ENCODE measurements at places on chromosomes 7 and 10.

DNA sequence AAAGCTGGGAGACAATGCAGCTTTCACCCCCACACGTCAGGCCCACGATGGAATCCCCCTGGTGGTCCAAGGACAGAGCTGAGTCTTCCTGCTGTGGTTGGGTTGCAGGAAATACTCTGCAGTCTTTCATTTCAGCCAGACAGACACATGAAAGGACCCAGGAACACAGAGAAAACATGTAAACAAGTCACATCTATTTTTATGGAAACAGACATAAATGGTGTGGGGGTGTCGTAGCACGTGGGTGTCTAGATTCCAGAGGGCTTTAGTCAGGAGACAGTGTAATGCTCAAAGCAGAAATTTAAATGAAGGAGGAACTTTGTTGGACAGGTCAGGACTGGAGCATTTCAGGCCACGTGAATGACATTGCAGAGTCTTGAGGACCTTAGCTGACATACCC lies 444.6 kb downstream of the SUGCT start:
- DNase-seq: no peak
- no peaks in the 10 kb centered on the region for H3K4me1 ChIP-seq
- no peak overlapping the region for H3K27ac ChIP-seq
- H3K27me3 ChIP-seq: peaks cover 2% of the 10 kb centered on the region
- no peaks in the 10 kb centered on the region for H3K36me3 ChIP-seq
- H3K4me3 ChIP-seq: no peak overlapping the region

DNA sequence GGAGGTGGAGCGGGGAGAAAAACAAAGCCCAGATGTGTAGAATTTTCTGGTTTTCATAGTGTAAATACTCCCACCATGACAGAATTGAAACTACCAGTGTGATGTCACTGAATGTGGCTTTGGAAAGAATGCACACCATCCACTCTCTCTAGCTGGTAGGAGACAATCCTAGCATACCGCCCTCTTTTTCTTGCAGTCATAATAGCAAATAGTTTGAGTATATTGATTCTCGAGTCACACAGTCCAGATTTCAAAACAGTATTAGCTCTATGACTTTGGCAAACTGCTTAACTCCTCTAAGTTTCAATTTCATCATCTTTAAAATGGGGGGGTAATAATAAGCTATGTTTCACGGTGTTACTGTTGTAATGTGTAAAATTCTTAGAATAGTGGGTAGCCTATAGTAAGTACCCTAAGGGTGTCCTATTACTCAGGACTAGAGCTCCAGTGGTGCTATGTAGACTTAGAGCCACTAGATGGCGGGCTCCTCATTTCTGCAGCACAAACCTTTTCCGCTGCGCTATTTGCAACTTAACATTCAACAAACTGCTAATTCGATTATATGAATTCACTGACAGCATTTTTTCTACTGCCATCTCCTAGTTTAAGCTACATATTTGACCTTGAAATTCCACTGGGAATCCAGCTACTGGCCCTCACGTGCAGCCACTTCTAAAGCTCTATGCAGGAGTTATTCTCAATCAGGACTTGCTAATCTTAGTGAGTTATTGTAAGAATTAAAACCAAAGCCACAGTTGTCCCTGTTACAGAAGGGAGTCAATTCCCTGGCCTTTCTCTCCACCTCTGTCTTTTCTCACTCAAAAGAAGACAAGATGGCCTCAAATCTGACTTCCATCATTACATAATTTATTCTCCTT lies 18.7 kb downstream of the TAS2R40 start:
- DNase-seq: peak; percentile 65
- H3K36me3 ChIP-seq: peaks cover 2% of the 10 kb centered on the region
- peaks cover 54% of the 10 kb centered on the region for H3K4me1 ChIP-seq

DNA sequence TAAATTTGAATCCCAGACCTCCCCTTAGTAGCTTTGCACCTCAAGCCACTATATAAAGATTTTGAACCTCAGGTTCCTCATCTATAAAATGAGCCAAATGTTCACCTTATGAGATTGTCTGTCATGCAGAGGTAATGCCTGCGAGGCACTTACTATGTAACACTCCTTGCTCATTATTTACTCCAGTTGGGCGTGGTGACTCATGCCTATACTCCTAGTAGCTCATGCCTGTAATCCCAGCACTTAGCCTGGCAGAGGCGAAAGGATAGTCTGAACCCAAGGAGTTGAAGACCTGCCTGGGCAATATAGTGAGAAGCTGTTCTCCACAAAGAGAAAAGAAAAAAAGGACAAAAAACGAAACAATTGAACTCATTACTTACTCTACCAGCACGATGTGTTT lies 82.2 kb downstream of the MDFIC start:
- H3K27me3 ChIP-seq: no peaks in the 10 kb centered on the region
- no peak overlapping the region for H3K27ac ChIP-seq
- peaks cover 42% of the 10 kb centered on the region for H3K36me3 ChIP-seq
- peaks cover 61% of the 10 kb centered on the region for H3K4me1 ChIP-seq
- H3K4me3 ChIP-seq: no peak overlapping the region

- no peaks in the 10 kb centered on the region for H3K36me3 ChIP-seq
- DNase-seq: no peak
- H3K4me1 ChIP-seq: no peaks in the 10 kb centered on the region
- H3K27ac ChIP-seq: no peak overlapping the region
- no peak overlapping the region for H3K4me3 ChIP-seq
Measured at GRCh38 chr10:59060852-59061251, 115.6 kb upstream of the PHYHIPL start.

GRCh38 chr10:106815427-106816043 lies 349.0 kb downstream of the SORCS1 start:
- peaks cover 9% of the 10 kb centered on the region for H3K4me1 ChIP-seq
- H3K27ac ChIP-seq: no peak overlapping the region
- H3K36me3 ChIP-seq: no peaks in the 10 kb centered on the region
- no peaks in the 10 kb centered on the region for H3K27me3 ChIP-seq

- H3K4me3 ChIP-seq: no peak overlapping the region
- H3K4me1 ChIP-seq: no peaks in the 10 kb centered on the region
- DNase-seq: no peak
- no peak overlapping the region for H3K27ac ChIP-seq
Measured at GRCh38 chr7:31549611-31550010, 35.7 kb downstream of the ITPRID1 start.

DNA sequence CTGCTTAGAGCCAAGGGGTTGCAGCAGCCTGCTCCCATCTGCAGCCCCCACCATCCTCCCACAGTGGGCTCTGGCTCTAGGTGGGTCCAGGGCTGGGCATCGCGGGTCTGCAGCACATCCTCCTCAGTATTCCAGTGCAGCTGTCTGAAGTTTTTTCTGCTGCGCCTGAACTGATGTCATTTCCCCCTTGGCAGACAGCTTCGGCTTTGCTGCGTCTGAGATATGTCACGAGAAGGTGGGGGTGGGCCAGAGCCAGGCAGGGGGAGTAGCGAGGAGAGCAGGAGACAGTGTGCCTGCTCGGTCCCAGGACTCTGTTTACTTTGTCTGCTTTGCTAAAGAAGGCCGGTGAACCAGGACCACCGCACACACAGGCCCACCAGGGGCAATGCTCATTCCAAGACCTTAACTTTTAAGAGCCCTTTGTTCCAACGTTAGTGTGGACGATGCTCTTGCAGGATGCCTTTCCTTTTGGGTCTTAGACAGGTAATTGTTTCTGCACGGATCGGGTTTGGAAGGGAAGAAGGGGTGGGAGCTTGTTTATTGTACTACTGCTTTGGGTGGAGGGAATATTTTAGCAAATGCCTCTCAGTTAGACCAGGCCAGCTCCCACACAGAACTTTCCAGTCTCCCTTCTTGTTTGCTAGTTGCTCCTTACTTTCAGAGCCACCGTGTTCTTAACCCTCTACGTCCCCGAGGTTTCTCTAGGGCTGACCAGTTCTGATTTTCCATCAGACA lies 32.4 kb downstream of the WBP1L start:
- no peak for DNase-seq
- peak overlapping the region; percentile 19 for H3K4me3 ChIP-seq
- H3K4me1 ChIP-seq: peaks cover 57% of the 10 kb centered on the region
- peaks cover 15% of the 10 kb centered on the region for H3K36me3 ChIP-seq
- H3K27ac ChIP-seq: peak overlapping the region; percentile 20

DNA sequence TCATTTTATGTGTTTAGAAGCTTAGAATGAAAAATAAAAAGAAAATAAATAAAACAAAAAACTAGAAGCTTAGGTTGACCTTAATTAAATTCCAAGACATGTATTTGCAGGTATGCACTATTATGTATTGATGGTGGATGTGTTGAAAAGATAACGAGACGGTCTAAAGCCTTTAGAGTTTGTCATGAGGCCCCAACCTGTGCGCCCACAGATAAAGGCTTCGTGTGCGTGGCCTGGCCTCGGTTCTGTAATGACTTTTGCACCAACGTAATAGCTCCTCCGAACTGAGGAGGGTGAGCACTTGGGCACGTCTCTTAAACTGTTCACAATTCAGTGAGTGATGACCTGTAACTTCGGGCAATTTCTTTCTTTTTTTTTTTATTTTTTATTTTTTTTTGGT lies 43.7 kb upstream of the NCAPG2 start:
- H3K4me1 ChIP-seq: no peaks in the 10 kb centered on the region
- no peak for DNase-seq
- H3K27me3 ChIP-seq: no peaks in the 10 kb centered on the region
- H3K4me3 ChIP-seq: no peak overlapping the region

DNA sequence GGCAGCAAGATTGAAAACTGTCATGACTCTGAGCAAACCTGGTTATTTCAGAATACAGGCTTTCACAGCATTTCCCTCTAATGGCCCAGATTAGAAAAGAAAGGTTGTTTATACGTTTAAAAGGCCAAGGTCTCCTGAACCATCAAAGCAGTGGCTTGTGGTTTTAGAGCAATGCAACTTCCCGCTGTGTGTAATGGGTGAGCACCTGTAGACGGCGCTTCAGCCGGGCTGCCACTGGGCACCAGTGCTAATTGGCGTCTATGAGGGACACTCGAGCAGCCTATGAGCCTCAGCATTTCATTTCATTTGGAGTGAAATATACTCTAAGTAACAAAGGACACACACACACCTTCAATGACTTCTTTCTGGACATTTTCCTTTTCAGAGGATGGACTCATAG lies 671.0 kb upstream of the FZD8 start:
- H3K4me1 ChIP-seq: no peaks in the 10 kb centered on the region
- no peak overlapping the region for H3K4me3 ChIP-seq
- H3K27ac ChIP-seq: no peak overlapping the region
- DNase-seq: no peak
- no peaks in the 10 kb centered on the region for H3K27me3 ChIP-seq

DNA sequence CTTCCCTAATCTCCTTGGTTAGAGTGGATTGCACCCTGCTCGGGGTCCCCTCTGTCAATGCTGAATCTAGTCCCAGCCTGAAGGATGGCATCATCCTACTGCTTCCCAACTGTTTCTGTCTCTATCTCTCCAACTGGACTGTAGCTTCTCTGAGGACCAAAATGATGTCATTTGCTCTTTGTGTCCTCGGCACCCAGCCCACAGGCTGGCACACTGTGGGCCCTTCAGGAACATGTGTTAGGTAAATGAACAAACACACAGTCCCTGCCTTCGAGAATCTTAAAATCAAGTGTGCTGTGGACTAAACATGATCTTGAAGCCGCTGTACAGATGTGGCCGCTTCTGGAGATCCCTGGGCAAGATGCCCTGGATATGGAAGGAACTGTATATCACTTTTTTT lies 5.0 kb upstream of the CDH23 start:
- H3K36me3 ChIP-seq: no peaks in the 10 kb centered on the region
- no peak overlapping the region for H3K4me3 ChIP-seq
- no peaks in the 10 kb centered on the region for H3K4me1 ChIP-seq
- no peak for DNase-seq
- no peak overlapping the region for H3K27ac ChIP-seq

DNA sequence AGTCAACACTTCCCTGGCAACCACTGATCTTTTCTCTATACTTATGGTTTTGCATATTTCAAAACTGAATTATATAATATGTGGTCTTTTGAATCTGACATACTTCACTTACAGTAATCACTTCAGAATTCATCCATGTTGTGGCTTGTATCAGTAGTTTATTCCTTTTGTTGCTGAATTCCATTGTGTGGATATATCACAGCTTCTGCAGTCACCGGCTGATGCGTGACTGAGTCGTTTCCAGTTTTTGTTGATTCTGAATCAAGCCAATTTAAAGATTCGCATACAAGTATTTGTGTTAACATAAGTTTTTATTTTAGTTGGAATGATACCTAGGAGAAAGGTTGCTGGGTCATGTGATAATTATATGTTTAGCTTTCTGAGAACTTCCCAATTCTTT lies 672.5 kb upstream of the ANKRD30A start:
- no peak for DNase-seq
- H3K4me3 ChIP-seq: no peak overlapping the region
- H3K4me1 ChIP-seq: no peaks in the 10 kb centered on the region
- H3K36me3 ChIP-seq: no peaks in the 10 kb centered on the region
- no peak overlapping the region for H3K27ac ChIP-seq

GRCh38 chr10:62632071-62632809 lies 172.3 kb upstream of the ADO start:
- peaks cover 29% of the 10 kb centered on the region for H3K4me1 ChIP-seq
- no peaks in the 10 kb centered on the region for H3K27me3 ChIP-seq
- H3K27ac ChIP-seq: peak overlapping the region; percentile 95
- H3K4me3 ChIP-seq: peak overlapping the region; percentile 42
- peaks cover 5% of the 10 kb centered on the region for H3K36me3 ChIP-seq

DNA sequence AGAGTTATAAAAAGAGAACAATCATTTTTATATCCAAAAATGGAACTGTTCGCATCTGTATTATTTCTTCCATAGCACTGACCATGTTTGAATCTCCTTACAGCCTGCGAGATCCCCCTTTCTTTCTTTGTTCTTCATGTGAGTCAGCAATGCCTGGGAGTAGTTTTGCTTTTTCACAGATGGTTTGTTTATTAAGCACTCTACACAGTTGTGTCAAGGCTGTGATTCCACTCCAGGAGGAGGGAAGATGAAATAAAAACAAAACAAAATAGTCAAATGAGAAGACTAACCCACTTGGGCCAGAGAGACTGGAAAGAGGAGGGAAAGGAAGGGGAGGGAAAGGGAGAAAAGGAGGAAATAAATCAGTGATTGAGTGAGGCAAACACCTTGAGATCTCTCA lies 7.8 kb downstream of the LIPF start:
- H3K4me1 ChIP-seq: peaks cover 7% of the 10 kb centered on the region
- H3K36me3 ChIP-seq: no peaks in the 10 kb centered on the region
- no peak overlapping the region for H3K4me3 ChIP-seq
- peaks cover 5% of the 10 kb centered on the region for H3K27me3 ChIP-seq
- DNase-seq: no peak
- no peak overlapping the region for H3K27ac ChIP-seq

GRCh38 chr7:2855386-2855785 lies 11.3 kb upstream of the GNA12 start:
- H3K36me3 ChIP-seq: peaks cover 1% of the 10 kb centered on the region
- H3K27ac ChIP-seq: no peak overlapping the region
- no peak for DNase-seq

GRCh38 chr7:97215556-97215955 lies 98.1 kb downstream of the SDHAF3 start:
- no peak overlapping the region for H3K27ac ChIP-seq
- no peak overlapping the region for H3K4me3 ChIP-seq

- peaks cover 10% of the 10 kb centered on the region for H3K27me3 ChIP-seq
- no peaks in the 10 kb centered on the region for H3K36me3 ChIP-seq
- H3K27ac ChIP-seq: no peak overlapping the region
- no peak overlapping the region for H3K4me3 ChIP-seq
Measured at GRCh38 chr7:26441611-26442277, 150.1 kb downstream of the SNX10 start.

- H3K27me3 ChIP-seq: peaks cover 21% of the 10 kb centered on the region
- no peak for DNase-seq
- H3K27ac ChIP-seq: no peak overlapping the region
- no peak overlapping the region for H3K4me3 ChIP-seq
Measured at GRCh38 chr7:112084520-112084971, 121.7 kb downstream of the DOCK4 start.
